ENCODE measurements at places on chromosomes 2 and 18.

GRCh38 chr2:10923008-10923375 is 11.3 kb downstream of the KCNF1 start:
- no peak for DNase-seq

GRCh38 chr2:56034258-56034657 is 110.7 kb upstream of the EFEMP1 start:
- DNase-seq, result no peak

- DNase-seq, result no peak
Observed at GRCh38 chr18:69002233-69002632, 204.4 kb downstream of the CCDC102B start.

- no peak for DNase-seq
Observed at GRCh38 chr2:120737340-120738101, 1.9 kb downstream of the GLI2 start.

DNA sequence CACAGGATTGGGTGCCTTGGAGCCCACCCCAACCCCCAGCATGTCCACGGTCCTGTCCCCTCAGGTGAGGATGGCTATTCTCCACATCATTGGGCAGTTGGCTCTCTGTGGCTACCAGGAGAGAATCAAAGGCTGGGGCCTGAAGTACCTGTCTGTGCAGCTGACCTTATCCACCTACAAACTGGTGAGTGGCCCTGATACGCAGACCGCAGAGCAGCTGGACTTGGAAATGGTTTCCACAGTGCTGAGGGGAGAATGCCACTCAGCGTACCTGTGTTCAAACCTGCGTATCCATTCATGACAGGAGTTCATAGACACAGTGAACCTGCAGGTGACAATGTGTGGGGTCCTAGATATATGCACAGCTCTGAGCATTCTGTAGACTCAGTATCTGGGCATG is 21.6 kb downstream of the MROH2A start:
- peak; percentile 15 for DNase-seq

DNA sequence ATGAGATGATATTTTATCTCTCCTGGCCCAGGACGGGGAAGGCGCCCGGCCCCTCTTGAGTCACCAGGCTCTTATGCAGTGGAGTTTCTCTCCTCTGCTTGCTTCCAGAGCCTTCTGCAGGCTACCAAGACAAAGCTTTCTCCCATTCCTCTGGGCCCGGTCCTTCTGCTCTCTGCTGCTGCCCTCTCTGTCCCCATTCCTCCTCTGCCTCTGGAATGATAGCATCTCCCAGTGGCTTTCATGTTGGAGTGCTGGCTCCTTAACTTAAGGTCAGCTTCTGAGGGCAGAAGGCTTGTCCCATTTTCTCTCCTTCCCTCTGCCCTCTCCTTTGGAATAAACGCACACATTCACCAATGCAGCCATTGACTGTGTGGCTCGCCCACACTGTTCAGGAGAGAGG is 86.2 kb downstream of the SDC1 start:
- DNase-seq, result no peak
